ENCODE measurements at places on chromosomes 2 and 18. TPM values are rescaled to one million over a fixed set of nuclear protein-coding genes. Genes with fewer than 3 reads are reported as not detected.

Gene CNGA3
- polyA plus RNA-seq, result 0.05 TPM

Gene ZFAND2B
- polyA plus RNA-seq, result 53.6 TPM

Gene ACOXL
- not detected for polyA plus RNA-seq

Gene CRYGC
- polyA plus RNA-seq, result not detected

Gene UGT1A4
- polyA plus RNA-seq, result 2.5 TPM

Gene AQP12A
- not detected for polyA plus RNA-seq

Measured in esophagus (tissue), 2 donors.